Cerebellar cortex (tissue), 1 donor: ENCODE measurements at places on chromosomes 1 and 21.

DNA sequence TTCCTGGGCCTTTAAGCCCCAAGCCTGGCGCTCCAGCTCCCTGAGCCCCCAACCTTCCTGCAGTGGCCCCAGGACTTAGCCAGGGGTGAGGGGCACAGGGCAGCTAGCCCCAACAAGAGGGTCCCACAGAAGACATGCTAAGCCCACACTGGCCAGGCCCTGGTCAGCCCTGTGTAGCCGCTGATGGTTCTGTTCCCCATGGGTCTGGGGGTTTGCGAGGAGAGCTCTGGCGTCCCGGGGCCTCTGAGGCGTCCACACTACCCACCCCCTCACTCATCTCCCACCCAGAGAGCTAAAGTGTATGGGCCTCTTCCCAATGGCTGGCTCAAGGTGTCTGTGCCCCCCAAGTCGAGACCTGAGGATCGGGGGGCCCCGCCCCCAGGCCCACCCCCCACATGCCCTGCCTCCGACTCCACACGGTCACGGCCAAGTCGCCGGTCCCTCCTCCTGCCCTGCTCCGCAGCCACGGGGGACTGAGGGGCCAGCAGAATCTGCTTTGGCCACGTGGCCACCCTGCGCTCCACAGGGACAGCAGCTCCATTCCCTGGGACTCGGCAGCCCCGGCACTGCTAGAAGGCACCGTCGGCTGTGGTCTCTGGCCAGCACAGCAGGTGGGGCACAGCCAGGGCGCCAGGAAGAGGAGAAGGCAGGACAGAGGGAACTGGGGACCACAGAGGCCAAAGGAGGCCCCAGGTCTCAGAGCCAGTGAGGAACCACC lies 7.8 kb downstream of the TNFRSF18 start:
- no peak for DNase-seq

DNA sequence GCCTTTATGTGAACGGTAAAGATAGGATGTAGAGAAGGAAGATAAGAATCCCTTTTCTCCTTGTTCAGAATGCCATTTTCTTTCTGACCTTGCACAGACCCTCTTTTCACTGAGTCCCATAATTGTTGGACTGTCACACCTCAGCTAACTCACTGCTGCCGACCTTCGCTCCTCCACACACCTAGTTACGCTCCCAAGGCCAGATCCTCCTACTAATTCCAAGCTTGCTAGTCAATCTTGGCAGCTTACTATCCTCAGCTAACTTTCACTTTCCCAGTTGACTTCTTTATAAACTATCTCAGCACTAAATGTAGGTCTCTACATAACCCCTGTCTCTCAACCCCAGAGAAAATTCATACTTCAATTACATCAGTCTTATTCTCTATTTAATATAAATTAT lies 471.8 kb upstream of the PRMT6 start:
- DNase-seq = no peak

DNA sequence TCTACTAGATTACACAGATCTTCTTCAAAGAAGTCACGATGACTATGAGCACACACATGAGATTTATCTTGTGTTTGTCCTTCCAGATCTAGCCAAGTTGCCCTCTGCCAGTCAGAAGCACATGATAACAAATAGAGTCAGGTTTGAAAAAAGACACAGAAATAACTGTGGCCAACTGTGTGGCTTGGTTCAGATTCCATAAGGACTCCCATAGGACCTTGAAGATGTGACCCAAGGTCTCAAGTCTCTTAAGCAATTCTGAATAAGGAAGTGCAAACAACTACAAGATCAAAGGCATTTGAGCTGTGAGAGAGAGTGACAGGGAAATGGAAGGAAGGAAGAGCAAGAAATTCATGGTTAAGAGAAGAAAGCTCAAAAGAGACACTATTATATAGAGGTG lies 194.0 kb downstream of the PLPP3 start:
- no peak for DNase-seq

GRCh38 chr1:223233019-223233409 lies 90.0 kb upstream of the TLR5 start:
- no peak for DNase-seq

DNA sequence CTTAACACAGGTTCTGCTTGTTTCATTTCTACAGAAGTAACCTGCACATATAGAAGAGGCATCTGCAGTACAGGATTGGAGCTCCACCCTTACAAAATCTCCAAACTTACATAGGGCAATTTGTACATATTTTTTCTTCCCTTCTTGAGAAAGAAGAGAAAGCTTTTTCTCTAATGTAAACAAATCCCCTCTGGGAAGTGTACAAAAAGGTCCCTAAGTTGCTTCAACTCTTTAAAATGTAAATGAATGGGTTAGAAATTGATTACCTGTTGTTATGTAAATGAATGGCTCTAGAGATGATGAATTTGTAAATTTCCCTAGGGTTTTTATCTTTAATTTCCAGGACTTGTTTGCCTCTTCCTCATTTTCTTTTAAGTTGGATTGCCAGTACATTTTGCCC lies 1183.7 kb downstream of the MRPL39 start:
- no peak for DNase-seq

- peak; percentile 21 for DNase-seq
These were observed 50.3 kb downstream of the MYSM1 start for GRCh38 chr1:58649555-58649954.

- DNase-seq = no peak
These were observed 155.7 kb downstream of the PTPRU start for GRCh38 chr1:29392036-29392435.

DNA sequence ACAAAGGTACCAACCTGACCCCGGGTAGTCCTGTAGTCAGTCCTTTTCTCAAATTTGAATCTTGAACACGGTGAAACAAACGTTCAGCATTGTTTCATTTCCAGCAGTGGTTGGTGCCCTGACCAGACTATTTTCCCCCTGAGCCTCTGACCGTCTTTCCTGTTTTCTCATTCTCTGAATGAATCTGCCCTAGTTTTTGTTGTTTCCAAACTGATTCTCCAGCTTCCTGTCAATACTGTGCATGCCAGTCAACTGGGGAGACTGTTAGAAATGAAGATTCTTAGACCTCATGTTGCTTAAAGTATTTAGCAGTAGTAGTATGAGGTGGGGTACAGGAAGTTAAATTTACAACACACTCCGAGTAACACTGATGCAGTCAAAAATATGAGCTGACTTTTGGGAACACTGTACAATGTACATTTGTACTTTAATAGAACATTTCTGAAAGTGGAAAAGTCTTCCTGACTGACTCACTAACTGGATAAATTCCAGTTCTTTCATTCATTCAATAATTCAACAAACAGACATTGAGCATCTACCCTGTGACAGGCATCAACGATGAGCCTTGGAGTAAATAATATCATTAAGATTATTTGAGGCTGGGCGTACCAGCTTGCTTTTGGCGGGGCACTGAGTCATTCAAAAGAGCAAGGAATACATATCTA lies 26.0 kb upstream of the ZRANB2 start:
- no peak for DNase-seq

- DNase-seq = no peak
These were observed 112.9 kb downstream of the TLR5 start for GRCh38 chr1:223029985-223030769.

GRCh38 chr1:232983375-232983774 lies 33.0 kb downstream of the NTPCR start:
- DNase-seq = no peak

DNA sequence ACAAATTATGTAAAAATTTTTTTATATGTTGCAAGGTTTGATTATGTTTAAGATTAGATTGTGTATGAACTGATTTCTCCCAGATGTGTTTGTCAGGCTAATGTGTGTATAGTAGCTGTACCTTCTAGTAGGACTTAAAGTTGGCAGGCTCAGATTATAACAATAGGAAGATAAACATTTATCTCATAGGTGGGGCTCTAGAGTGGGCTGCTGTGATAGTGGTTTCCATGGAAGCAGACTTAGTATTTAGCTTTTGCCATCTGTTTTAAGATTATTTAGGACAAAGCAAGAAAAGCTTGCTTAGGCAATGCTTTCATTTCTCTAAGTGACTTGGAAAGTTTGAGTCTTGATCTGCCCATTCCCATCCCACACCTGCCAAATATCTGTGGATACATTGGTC lies 187.7 kb upstream of the CACYBP start:
- DNase-seq = no peak

- DNase-seq = peak; percentile 12
These were observed 41.2 kb upstream of the CFAP298 start for GRCh38 chr21:32653326-32653901.

DNA sequence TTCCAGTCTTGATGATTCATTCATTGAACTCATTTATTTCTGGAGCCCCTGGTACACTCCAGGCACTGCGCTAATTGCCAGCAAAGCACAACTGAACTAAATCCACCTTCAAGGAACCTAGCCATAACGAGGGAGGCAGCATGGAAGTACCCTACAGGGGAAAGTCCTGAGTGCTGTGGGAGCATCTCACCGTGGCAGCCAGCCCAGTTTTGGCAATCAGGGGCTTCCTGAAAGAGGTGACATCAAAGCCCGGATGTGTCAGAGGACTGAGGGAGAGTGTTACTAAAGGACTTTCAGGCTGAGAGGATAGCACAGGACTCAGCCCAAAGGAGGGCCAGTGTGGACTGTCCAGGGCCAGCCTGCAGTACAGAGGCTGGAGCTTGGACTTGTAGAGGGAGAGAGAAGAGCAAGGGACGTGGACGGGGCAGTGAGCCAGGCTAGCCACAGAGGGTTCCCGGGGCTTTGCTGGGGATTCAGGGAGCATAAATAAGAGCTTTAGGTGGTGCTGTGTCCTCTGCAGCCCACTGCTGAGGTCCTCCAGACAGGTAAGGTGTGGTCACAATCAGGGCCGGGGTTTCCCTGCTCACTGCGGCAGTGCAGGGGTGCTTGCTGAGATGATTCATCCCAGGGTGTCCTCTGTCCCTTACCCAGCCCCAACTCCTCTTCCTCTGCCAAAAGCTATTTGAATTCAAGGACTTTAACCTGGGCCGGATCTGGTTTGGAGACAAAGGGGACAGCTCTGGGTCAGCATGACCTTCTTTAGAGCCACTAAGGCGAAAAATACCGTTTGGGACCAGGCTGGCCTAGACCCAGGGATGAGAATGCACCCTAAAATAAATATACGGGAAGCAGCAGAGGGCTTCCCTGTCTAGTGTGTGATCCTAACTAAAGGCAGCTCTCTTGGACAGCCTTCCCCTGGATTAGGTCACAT lies 128.3 kb downstream of the EDEM3 start:
- peak; percentile 79 for DNase-seq

DNA sequence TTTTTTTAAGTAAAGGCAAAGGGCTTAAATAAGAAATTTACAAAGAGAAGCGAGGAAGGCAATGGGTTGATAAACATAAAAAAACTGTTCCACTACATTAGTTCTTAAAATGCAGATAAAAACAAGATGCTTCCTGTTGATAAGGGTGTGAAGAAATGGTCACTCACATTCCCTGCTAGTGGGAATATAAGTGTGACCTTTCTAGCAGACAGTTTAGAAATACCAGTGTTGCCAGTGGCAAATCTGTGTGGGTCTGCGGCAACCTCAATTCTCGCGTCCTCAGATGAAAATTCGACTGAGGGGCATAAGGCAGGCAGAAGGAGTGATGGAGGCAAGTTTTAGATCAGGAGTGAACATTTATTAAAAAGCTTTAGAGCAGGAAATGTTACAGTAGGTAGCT lies 151.1 kb downstream of the NTNG1 start:
- DNase-seq = no peak

DNA sequence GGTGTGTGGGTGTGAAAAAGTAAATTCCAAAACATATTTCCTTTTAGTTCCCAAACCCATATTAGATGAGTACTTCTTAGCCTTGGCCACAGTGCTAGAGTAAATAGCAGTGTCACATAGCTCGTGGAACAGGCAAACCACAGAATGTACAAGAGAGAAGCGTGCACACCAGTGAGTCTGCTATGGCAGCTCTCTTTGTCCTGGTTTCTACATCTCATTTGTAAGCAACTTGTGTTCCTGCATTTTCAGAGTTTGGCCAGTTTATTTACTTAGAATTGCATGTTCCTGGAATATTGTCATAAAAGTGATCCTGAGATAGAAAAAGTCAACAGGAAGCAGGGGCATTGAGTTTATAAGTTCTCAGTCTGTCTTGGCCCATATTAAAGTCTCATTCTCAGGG lies 142.1 kb downstream of the DHRS3 start:
- DNase-seq = no peak

DNA sequence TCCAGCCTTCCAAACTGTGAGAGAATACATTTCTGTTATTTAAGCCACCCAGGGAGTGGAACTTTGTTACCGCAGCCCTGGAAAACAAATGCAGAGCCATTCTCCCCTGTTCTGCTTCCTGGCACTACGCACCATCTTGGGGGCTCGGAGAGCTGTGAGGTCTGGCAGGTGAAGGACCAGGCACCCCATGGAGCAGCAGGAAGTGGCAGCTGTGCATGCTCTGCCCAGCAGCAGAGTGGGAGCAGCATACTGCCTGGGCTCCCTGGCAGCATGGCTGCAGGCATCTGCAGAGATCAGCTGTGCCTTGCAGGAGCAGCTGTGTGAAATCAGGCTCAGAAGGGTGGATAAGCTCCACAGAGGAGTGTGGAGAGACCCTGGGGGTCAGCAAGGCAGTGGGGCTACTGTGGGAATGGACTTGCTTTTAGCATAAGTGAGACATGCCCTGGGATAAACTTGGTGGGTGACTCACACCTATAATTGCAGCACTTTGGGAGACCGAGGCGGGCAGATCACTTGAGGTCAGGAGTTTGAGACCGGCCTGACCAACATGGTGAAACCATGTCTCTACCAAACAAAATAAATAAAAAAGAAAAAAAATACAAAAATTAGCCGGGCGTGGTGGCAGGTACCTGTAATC lies 17.7 kb upstream of the ZSCAN20 start:
- no peak for DNase-seq

GRCh38 chr1:36365381-36365780 lies 20.3 kb downstream of the STK40 start:
- peak; percentile 89 for DNase-seq

GRCh38 chr1:212608959-212609700 lies 569 bp downstream of the ATF3 start:
- DNase-seq = no peak

GRCh38 chr1:112172294-112172882 lies 182.9 kb upstream of the KCND3 start:
- DNase-seq = no peak

GRCh38 chr21:37828556-37828955 lies 87.7 kb downstream of the KCNJ6 start:
- peak; percentile 57 for DNase-seq

DNA sequence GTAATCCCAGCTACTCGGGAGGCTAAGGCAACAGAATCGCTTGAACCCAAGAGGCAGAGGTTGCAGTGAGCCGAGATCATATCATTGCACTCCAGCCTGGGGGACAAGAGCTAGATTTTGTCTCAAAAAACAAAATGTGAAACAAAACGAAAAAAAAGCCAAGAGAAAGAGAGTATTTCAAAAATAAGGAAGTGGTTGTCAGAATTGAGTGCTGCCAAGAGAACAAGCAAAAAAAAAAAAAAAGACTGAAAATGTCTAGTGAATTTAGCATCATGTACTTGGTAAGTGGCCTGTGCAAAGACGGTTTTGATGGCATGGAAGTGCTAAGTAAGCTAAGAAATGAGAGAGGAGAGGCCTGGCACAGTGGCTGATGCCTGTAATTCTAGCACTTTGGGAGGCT lies 14.3 kb downstream of the KPNA6 start:
- DNase-seq = no peak

DNA sequence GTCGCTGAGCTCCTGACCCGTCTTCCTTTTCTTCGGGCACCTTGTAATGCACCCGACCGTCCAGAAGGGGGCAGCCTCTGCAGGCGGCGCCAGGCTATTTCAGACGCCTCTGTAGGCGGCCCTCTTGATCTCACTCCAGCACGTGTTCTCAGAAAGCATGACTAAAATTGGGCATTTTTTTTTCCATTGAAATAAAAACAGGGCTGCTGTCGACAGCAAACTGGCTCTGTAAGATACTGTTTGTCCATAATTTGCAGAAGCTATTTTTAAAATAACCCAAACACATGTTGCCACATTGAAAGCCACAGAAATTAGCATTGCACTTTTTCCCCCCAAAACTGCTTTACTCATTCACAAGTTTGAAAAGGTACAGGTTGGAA lies 78.0 kb downstream of the STUM start:
- DNase-seq = peak; percentile 69
